CD4-positive, alpha-beta T cell treated with Interleukin-4 for 1 hour (primary cell): ENCODE measurements at places on chromosomes 3 and 15.
A peak's percentile ranks its signal among the peaks of the same experiment; 100 is the strongest.

DNA sequence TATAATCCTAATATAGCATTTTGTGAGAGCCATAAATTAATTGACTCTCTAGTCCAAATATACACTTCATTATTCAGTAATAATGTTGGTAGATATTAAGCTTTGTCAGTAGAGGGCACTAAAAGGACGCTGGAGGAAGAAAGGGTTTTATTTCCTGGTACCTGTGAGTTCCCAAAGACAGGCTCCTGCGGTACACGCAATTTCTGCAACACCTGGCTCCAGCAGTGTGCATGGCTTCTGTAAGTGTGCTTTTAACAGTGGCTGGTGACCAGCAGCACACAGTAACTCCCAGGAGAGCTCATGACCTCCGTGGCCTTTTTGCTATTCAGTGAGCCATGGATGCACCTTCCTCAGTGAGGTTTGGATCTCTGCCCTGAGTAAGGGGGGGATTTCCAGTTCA lies 338.3 kb upstream of the ZNF385D start:
- DNase-seq, result no peak

- peak; percentile 38 for DNase-seq
Observed at GRCh38 chr15:73273181-73274002, 95.4 kb downstream of the HCN4 start.

GRCh38 chr3:16109929-16110328 lies 64.6 kb upstream of the GALNT15 start:
- DNase-seq, result no peak

GRCh38 chr15:82922737-82923136 lies 29.8 kb downstream of the HOMER2 start:
- DNase-seq, result no peak
